ENCODE measurements at places on chromosomes 5 and 9.

- DNase-seq = no peak
Measured at GRCh38 chr9:33306037-33306436, 15.7 kb downstream of the NFX1 start.

DNA sequence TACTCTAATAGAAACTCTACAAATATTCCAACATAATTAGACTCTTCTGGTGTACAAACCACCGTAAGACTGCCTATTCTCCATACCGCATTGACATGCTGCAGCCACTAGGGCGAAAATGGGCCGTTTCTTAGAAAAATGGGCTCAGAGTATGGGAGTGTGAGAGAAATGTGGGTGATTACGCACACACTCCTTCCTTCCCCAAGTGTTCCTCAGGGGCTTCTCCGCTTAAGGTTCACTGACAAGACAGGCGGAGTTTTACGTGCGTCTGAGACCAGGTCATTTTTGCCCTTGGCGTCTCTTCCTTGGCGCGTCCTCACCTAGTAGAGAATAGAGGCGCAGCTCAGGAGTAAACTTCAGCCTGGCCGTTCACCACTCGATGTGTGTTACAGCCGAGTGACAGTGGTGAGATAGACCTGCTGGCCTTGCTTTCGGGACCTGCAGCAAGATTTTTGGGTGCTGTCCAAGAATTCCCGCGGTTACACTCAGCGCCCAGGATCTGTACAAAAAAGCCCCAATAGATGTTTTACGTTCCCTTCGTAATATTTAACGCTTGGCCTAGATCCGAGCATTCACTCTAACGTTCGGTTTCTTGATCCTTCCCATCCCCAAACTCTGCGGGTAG lies 1.8 kb upstream of the NTRK2 start:
- DNase-seq = peak; percentile 3

DNA sequence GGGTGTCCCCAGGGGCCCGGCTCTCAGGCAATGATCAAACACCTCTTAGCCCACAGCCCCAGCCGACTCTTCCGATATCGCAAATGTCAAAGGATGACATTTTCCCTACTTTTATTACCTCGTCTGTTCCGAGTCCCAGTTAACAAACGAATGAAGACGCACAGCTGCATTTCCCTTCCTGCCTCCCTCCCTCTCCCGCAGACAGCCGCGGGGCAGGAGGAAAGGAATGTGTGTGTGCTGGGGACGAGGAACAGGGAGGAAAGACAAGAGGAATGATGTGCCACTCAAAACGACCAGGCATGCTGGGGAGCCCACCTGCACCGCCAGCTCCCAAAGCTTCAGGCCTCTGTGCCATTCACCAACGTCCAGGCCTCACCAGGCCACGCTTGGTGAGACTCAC lies 125.9 kb upstream of the SARDH start:
- no peak for DNase-seq

DNA sequence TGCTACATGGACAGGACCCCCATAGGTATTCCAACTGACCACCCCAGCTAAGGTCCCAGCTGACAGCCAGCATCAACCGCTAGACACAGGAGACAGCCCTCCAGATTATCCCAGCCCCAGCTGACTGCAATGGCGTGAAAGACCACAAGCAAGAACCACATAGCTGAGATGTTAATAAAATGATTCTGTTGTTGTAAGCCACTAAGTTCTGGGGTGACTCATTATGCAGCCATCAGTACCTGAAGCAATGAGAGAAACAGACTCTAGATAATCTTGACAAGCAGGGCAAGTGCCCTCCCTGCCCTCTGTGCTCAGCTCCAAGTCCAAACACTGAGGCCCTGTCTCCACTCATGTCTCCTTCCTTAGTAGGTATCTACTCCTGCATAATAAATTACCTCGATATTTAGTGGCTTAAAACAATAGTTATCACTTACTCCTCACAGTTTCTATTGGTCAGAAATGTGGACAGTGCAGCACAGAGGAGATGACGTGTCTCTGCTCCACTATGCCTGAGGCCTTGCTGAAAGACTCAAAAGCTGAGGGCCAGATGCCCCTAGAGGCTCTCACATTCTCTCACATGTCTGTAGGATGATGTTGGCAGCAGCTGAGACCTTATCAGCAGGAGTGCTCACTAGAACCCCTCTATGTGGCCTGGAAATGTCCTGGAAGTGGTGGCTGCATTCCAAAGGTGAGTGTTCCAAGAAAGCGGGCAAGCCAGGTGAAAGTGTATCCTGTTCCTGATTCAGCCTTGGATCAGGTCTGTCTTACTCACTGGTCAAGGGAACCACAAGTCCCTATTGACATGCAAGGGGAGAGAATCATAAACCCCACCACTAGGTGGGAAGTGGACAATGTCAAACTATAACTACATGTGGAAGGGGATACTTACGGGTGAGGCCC lies 2.5 kb downstream of the MGAT1 start:
- no peak for DNase-seq

DNA sequence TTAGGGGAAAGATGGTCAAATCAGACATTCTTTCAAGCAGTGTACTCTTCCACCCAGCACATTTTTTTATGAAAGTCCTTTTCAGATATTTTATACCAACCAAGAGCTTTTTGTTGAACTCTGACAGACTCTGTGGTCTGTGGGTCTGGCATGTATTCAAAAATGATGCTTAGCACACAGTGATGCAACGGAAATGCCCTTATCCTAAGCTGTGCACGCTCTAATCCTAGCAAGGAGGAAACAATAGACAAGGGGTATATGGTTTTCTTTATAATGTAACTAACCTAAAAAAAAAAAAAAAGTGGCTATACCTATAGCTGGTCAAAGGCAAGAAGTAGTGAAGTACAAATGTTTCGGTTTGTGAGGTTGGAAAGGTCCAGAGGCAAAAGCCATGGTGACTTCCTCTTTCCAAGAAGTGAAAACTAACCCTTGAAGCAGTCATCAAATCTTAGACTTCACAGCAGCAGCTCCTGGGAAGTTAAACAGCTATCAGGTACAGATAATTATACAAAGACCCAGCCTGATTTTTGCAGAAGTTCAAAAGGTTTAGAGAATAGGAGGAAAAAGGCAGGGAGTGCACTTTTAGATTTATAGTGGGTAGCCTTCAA lies 82.5 kb downstream of the SEMA6A start:
- DNase-seq = no peak

GRCh38 chr9:94479757-94480156 lies 75.1 kb upstream of the PCAT7 start:
- DNase-seq = no peak

DNA sequence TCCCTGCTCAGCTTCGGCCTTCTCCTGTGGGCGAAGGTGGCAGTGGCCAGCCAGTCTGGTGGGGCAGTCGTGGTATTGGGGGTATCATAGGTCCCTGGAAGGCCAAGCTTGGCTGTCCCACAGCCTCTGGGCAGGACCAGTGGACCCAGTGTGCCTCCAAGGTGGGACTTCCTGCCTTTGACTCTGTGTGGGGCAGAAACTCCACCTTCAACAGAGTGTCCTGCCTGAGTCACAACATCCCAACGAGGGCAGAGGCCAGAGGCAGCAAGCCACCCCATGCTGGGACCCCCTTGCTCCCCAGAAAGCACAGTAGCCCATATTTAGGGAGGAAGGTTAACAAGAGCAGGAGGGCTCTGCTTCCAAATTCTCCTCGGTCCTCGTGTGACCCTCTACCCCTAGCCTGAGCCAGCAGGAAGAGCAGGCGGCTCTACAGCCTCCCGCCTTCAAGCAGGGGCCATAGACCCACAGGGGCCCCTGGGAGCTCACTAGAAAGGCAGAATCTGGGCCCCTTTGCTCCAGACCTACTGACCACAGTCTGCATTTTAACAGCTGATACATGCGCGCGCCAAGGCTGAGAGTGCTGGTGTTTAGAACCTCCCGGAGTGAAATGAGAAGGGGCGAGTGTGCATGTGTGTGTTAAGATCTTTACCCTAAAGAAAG lies 51.6 kb upstream of the FUBP3 start:
- no peak for DNase-seq
